ENCODE measurements at places on chromosomes 6 and 20. TPM values are rescaled to one million over a fixed set of nuclear protein-coding genes. Genes with fewer than 3 reads are reported as not detected.

Gene PTCRA
- not detected for polyA plus RNA-seq

Gene NHSL1
- 1.5 TPM for polyA plus RNA-seq

Gene PRKN
- 1.2 TPM for polyA plus RNA-seq

Gene FAM83C
- polyA plus RNA-seq, result not detected

Gene WDR46
- 73.2 TPM for polyA plus RNA-seq

Gene GSTA3
- not detected for polyA plus RNA-seq

Gene SAMD5
- polyA plus RNA-seq, result 14.5 TPM

Gene CTCFL
- not detected for polyA plus RNA-seq

Gene SPATS1
- not detected for polyA plus RNA-seq

Gene CST7
- polyA plus RNA-seq, result not detected

All from neural cell (in vitro differentiated cells).